ENCODE measurements at places on chromosomes 2 and 18.

DNA sequence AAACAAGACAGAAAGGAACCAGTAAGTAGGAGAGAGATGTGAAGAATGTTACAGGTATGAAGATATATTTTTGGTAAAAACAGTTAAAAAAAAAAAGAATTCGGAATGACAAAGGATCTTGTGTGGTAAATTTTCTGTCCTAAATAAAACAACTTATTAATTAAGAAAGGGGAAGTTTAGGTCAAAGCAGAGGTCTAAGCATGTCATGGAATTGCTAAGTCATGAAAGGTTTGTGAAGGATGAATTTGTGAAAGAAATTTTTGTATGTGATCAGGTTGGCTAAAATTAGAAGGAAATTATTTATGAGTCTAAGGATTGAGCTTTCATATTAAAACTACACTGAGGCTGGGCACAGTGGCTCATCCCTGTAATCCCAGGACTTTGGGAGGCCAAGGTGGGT, 11.1 kb upstream of the ALPG start:
- no peak for DNase-seq

DNA sequence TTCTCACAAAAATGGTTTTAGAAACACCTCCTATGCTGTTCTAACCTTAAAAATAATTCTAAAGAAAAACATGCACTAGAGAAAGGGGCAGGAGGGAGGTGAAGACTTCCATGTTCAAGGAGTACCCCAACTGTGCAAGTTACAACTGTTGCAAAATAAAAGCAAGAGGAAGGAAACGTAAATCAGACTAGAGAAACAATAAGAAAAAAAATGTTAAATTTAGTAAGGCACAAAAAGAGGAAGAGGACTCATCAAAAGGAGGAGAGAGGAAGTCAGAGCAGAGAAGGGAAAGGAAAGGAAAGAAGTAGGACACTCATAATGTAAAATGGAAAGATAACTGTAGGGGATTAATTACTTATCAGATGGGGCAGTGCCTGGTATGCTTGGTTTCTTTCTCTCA, 34.1 kb downstream of the RAPH1 start:
- no peak for DNase-seq

- DNase-seq, result peak; percentile 81
Measured at GRCh38 chr18:70464343-70465114, 175.7 kb downstream of the SOCS6 start.

GRCh38 chr2:149690825-149691224, 103.2 kb upstream of the MMADHC start:
- no peak for DNase-seq

DNA sequence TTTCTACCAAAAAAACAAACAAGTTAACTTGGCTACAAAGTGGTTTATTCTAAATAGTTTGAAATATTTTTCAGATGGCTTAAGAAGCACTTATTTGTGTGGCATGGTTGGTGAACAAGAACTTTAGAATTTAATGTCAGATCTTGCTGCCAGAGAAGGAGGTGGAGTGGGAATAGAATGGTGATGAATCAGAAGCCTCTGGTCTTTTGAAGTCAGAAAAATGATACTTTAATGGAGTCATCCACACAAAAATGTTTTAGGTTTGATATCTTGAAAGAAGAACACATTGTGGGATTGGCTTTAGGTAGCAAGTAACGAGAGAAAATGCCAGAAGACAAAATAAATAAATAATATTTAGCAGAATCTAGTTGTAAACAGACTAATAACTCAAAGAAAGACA, 243.1 kb upstream of the FANCL start:
- no peak for DNase-seq

DNA sequence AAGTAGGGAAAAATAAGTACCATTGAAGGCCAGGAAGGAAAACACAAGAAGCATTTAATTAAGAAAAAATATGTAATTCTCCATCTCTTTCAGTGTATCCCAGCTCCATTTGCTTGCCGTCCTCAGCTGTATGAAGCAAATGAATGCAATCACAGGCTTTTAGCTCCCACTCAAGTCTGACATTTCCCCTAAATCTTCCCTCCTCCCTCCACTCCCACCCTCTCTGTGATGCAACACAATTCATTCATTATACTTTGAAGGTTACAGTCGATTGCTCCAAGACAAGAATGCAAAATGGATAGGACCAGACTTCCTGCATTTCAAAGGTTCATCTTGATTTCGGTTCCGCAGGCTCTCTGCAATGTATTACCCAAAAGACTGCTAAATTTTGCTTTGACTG, 172.7 kb upstream of the SERPINE2 start:
- DNase-seq, result no peak

GRCh38 chr2:217893440-217893839, 109.4 kb downstream of the TNS1 start:
- DNase-seq, result peak; percentile 17

DNA sequence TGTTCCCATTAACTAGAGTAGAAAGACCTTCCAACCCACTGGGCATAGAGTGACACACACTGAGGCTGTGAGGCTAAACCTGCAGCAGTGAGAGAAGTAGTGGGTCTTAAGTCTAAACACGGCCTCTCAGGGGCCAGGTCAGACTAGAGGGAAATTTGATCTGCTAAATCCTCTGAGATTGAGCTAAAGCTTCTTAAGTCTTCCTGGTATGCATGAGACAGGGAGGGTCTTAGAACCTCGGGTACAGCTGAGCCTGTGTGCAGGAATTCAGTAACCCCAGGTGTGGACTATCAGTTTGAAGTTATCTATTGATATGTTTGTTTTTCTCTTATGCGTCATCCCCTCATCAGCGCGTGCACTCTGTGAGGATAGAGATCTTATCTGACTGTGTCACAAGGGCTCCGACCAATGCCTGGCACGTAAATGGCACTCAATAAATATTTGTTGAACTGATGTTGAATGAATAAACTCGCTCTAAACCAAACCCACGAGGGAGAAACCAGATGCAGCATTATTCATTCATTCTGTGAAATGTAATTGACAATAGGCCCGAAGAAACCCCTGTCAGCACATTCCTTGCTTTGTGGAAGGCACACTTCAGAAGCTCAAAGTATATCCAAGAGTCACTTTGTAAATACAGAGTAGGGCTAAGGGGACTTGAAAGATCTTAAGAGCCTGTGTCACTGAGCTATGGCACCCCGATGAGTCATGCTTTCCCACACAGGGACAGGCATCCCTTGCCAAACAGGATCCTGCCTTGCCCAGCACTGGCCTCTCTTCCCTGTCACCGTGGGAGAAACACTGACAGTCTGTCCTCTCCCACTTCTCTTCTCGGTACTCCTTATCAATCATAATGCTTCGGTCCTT, 21.7 kb upstream of the RAB10 start:
- DNase-seq, result peak; percentile 67

- no peak for DNase-seq
Measured at GRCh38 chr18:70653671-70654070, 364.8 kb downstream of the SOCS6 start.

All from left cardiac atrium (tissue), 4 donors.